ENCODE measurements at places on chromosomes 2 and 18.

DNA sequence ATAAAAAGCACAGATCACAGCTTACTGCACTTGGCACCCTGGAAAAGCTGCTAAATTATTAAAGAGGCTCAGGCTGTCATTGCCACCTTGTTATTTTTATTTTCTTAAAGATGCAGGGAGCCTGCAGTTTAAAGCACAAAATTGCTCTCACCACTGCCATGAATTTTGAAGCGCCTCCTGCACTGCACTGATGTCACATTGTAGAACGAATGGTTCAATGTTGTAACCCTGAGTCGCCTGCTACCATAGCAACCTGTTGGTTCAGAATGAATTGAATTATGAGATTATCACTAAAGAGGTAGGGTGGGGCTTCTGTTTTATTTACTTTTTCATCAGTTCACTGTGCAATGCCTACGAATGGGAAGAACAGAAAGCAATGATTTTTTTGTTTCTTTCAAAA lies 16.5 kb downstream of the SCG2 start:
- DNase-seq = no peak

DNA sequence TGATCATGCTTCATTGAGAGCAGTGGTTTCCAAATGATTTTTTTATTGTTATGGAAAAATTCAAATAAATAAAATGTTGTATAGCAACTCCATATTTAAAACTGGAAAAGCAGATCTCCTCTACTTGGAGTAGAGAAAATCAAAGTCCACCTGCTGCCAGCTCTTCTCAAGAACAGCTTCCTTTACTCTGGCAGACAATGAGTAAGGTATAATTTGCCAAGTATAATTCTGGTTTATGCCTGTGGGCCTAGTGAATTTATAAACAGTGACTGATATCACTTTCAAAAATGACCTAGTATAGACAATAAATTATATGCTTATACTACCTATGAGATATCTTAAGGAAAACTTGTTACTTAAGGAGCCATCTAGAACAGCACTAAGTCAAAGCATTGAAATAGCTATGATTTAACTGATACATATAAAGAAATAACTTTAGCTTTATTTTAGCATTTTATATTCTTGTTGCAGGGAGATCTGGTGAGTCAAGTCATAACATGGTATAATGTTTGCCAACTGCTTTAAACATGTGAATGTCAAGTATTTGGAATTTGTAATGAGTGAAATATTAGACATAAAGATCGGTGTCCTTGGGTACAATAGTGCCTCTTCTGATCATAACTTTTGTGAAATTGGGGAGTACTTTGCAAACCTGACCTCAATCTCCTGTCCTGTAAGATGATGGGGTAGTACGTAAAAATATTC lies 1389.1 kb upstream of the PIK3C3 start:
- DNase-seq = no peak

- DNase-seq = no peak
These were observed 1.3 kb downstream of the PIAS2 start for GRCh38 chr18:46915800-46916550.

GRCh38 chr2:161135951-161136593 lies 24.2 kb upstream of the TANK start:
- DNase-seq = no peak

DNA sequence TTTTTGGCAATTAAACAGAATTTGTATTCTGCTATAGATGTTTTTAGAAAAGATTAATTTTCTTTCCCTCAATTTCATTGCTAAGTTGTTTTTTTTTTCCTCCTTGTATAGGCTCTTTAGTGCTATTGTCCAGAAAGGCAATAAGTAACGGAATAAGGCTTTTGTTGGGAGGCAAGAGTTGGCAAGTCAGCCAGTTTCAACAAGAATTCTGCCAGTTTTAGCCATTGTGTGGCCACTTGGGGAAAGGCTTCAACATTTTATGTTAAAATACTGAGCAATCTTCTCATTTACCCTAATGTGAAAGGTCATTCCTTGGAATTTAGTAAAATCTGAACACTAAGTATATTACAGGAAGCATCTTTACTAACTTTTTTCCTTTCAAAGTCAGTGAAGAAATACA lies 9.6 kb downstream of the CALCRL start:
- no peak for DNase-seq
